ENCODE measurements at places on chromosomes 2 and 18.

GRCh38 chr2:155281907-155282306 lies 583.4 kb downstream of the KCNJ3 start:
- DNase-seq, result no peak

DNA sequence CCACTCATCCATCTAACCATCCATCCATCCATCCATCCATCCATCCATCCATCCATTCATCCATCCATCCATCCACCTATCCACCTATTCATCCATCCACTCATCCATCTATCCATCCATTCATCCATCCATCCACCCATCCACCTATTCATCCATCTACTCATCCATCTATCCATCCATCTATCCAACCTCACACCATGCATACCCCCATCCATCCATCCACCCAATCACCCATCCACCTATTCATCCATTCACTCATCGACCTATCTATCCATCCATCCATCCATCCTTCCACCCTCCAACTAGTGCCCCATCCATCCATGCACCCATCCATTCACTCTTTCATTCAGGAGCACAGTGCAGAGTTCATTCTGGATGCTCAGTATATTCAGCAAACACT lies 21.5 kb upstream of the YWHAQ start:
- DNase-seq, result no peak

- DNase-seq, result no peak
Measured at GRCh38 chr2:80852079-80852807, 547.7 kb upstream of the LRRTM1 start.

- no peak for DNase-seq
Measured at GRCh38 chr2:58609326-58609725, 368.2 kb upstream of the FANCL start.

GRCh38 chr2:237244976-237245646 lies 159.4 kb downstream of the COPS8 start:
- DNase-seq, result no peak

GRCh38 chr2:23698721-23699579 lies 228.0 kb downstream of the ATAD2B start:
- DNase-seq, result no peak

All from HAP-1 (cell line).